ENCODE measurements at places on chromosomes 13 and 19.
A peak's percentile ranks its signal among the peaks of the same experiment; 100 is the strongest.

DNA sequence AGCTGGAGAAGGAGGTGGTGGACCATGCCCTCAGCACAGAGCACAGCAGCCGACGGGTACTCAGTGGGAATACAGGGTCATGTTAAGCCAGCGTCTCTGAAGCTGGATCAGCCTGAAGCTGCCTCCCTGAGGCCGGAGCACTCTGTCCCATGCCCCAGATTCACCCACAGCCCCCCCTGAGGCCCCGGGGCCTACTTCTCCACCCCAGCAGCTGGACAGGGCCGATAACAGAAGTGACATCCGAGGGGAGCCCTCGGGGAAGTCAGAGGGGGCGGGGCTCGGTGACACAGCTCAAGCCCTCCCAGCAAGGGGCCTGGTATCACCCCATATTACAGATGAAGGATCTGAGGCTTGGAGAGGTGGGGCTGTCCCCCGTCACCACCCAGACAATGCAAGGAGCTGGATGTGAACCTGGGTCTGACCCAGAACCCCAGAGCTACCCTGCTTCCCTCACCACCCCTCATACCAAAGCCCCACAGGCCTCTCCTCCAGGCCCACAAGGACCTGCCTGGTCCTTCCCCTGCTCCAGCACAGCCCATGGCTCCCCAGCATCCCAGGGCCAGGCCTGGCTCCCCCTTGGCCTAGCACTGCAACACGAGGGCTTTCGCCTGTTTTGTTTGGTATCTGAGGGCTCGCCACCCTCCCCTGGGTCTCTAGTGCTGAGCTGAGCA lies 5.7 kb downstream of the R3HDM4 start:
- no peak for DNase-seq

DNA sequence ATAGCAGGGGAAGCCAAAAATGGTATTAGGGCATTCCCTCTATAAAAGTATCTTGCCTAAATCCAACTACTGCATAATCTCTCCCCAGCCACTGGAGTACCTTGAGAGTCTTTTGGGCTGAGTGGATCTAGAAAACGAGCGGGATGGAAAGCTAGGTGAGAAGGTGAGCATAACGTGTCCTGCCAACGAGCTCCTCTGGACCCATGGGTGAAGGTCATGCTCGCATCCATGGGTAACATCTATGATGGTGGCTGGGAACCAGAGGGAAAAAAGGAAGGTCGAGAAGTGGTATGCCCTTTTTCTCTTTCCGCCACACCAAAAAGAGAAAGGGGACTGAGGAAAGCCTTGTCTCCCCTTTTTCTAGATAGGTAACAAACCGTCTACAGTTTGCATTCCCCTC lies 63.0 kb downstream of the ZNF208 start:
- no peak for DNase-seq

DNA sequence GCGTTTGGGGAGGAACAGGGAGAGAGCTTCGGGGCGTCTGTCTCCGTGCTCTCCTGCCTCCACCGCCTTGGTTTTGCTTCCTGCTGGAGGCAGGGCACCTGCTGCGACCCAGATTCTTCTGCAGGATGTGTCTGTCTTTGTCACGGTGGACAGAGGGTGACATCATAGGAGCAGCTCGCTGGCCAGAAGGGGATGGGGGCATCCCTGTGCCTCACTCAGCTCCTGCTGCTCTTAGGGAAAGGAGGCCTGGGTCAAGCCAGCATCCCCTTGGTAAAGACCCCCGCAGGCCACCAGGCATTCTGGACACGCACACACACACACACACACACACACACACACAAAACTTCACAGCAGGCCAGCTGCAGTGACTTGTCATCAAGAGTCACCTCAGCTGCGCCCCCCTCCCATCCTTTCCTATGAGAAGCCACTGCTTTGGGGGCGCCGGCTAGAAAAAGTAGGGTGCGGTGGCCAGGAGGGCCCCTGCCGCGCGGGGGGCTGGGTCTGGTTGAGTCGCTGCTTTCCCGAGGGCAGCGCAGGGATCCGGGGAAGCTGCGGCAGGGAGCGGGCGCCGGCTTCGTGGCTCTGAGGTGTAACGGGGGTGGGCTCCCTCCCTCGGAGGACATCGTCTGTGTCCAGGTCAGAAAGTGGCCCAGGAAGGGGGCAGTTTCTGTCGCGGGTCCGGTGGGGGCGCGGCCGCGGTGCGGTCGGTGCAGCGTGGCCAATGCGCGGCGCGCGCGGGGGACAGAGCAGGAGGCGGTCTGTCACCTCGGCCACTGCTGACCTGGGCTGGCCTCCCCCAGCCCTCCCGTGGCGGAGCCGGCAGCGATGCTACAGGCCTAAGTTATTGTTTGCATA lies 15.8 kb upstream of the NPAS1 start:
- DNase-seq: no peak

DNA sequence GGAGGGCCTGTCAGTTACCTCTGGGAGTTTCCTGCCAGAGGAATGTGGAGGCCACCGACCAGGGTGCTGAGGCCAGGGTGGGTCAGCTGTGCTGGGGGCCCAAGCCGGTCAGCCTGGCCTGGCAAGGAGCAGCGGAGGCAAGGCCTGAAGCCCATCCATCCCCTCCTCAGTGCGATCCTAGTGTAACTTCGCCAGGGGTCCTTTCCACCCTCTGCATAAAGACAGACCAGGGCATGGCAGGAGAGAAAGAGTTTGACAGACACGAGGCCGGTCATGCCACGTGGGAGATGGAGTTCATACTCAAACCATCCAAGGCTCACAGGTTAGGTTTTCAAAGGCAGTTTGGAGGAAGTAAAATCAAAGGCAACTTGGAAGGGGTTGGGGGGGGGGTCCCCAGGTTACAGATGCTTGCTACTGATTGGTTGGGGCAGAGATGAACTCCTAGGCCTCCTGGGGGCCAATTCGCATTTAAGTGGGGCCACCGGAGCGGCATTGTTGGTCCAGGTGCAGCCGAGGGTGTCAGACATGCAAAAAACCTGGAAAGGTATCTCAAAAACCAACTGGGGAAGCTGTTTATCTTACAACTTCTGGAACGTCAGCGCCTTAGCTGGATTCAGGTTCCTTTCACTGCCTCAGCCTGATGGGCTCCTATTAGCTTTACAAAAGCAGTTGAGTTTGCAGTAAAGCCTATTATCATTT lies 36.8 kb upstream of the DPRX start:
- no peak for DNase-seq

- DNase-seq: no peak
Observed at GRCh38 chr13:95870421-95870820, 182.8 kb downstream of the UGGT2 start.

GRCh38 chr19:19615086-19615485 lies 3.4 kb downstream of the PBX4 start:
- no peak for DNase-seq

GRCh38 chr19:35355791-35356460 lies 2.3 kb upstream of the FFAR3 start:
- peak; percentile 33 for DNase-seq
